Pancreas (tissue), 10 donors: ENCODE measurements at places on chromosomes 16 and 17.

DNA sequence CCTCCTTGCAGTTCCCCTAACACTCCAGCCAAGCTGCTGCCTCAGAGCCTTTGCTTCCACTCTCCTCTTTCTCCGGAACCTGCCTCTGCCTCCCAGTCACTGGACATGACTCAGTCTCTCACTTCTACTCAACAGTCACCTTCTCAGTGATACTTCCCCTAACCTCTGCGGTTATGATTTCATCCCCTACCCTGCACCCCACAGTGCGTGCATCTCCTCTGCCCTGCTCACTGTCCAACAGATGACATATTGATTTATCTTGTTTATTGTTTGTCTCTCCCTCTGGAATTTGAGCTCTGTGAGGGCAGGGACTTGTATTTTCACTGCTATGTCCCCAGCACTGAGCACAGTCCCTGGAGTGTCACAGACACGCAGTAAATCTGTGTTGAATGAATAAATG, 100.7 kb downstream of the CYLD start:
- no peaks in the 10 kb centered on the region for H3K36me3 ChIP-seq
- H3K27ac ChIP-seq = no peak overlapping the region
- no peak for DNase-seq
- no peaks in the 10 kb centered on the region for H3K27me3 ChIP-seq

DNA sequence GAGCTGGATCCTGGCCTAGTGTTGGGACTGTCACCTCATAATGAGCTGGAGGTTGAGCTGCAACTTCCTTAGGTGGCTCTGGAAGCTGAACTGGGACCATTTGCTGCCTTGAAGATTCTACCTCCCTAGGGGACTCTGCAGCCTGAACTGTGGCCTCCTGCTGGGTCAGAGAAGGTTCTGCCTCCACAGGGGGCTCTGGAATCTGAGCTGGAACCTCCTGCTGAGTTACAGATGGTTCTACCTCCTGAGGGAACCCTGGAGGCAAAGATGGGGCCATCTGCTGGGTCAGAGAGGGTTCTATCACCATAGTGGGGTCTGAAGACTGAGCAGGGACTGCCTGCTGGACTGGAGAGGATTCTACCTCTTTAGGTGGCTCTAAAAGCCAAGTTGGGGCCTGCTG, 46.6 kb upstream of the NF1 start:
- no peak overlapping the region for H3K27ac ChIP-seq
- H3K27me3 ChIP-seq = no peaks in the 10 kb centered on the region
- DNase-seq = no peak
- H3K4me1 ChIP-seq = no peaks in the 10 kb centered on the region
- no peak overlapping the region for H3K4me3 ChIP-seq

- peaks cover 45% of the 10 kb centered on the region for H3K36me3 ChIP-seq
- H3K27ac ChIP-seq = peak overlapping the region; percentile 52
- peak; percentile 36 for DNase-seq
- H3K4me3 ChIP-seq = no peak overlapping the region
Observed at GRCh38 chr16:23469814-23470213, 16.8 kb upstream of the COG7 start.

DNA sequence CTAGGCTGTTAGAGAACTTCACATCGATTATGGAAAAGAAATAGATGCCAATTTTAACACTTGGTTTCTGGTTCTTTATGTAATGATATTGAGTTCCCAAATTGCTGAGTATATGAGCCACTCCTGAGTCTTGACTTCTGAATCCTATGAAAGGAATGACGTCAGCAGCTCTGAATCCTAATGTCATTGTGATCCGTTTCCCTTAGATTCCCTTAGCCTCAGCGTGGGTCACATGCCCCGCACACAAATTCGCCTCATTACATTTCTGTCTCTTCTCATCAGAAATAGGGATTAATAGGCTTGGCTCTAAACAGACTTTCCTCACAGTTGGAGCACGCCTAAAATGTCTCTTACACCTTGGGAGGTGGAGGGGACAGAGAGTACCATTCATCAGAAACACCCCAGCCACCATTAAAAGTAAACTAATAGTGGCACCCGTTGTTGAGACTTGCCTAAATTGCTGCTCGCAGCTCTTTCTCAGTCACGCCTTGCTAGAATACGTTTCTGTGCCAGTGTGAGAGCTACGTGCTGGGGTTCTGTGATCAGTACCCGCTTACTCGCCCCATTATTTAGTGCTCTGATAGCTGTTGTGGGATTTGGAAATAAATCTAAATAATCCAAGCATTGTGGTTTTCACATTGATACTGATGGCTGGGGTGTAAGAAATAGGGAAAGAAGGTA, 7.1 kb downstream of the MRM3 start:
- no peak for DNase-seq
- no peaks in the 10 kb centered on the region for H3K36me3 ChIP-seq
- H3K27ac ChIP-seq = no peak overlapping the region
- no peak overlapping the region for H3K4me3 ChIP-seq

DNA sequence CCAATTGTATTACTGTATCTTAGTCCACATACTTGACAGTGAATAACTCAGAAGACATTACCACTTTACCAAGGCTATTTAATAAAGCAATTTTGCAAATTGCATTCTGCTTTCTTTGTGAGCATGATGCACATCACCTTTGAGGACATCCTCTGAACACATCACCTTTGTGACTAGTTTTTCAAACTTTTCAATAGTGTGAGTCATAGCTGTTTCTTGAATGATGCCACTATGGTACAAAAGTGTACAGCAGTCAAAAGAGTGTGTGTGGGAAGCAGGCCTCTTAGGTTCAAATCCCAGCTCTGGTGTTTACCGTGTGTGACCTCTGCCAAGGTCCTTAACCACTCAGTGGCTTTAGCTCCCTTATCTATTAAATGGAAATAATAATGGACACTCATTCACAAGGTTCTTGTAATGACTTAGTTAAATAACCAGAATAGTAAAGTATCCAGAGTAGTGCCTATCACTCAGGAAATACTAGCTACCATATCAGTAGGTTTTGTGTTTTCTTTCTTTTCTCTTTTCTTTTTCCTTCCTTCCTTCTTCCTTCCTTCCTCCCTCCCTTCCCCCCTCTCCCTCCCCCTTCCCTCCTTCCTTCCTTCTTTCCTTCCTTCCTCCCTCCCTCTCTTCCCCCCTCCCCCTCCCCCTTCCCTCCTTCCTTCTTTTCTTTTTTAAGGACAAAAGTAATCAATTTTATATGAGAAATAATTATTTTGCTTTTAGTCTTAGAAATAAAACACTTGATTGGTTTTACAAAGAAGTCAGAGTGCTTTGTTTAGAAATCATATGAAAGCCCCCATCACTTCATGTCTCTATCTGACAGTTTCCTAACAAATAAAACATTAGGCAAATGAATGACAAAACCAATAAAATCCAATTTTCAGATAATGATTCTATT, 178.9 kb downstream of the MYO1D start:
- H3K4me3 ChIP-seq = no peak overlapping the region
- H3K27ac ChIP-seq = no peak overlapping the region
- H3K36me3 ChIP-seq = no peaks in the 10 kb centered on the region
- no peaks in the 10 kb centered on the region for H3K4me1 ChIP-seq

DNA sequence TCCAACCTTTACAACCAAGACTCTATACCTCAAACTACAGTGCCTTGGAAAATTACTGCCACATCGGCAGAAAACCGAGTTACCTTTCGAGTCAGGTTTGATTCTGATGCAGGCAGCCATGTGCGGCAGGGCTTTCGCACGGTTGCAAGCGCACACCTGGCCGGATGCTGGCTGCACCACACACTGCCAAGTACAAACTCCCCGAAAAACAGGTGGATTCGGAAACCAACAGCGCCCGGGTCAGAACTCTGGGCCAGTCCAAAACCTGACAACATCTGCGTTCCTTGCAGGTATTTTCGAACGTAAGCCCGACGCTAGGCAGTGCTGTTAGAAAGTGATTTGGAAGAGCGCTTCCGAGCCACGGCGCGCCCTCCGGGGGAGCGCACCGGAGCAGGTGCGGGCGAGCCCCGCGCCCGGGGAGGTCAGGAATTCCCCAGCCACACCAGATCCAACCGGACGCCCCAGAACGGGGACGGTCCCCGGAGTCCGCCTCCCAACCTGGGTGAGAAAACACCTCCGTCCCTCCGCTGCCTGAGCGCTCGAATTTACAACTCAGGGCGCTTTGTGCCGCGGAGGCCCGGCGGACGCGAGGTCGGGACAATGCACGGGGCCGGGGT, 1.2 kb downstream of the USP7 start:
- peak; percentile 42 for DNase-seq
- H3K36me3 ChIP-seq = no peaks in the 10 kb centered on the region
- H3K4me1 ChIP-seq = peaks cover 35% of the 10 kb centered on the region

DNA sequence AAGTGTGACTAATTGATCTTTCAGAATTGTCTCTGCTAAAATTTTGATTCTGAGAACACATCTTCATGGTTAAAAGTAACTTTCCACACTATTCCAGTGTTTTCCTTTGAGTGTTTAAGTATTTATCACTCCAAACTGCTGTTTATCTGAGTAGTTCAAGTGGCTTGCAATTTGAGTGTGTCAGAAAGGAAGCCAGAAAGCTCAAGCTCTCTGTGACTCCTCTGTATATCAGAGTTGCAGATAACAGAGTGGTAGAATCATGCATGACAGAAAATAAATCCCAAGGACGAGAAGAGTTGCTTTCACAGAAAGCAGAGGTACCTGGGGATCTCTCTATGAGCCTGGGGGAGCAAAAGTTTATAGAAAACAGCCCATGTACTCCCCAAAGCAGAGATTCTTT, 130.0 kb downstream of the CYB561 start:
- no peak for DNase-seq
- H3K4me1 ChIP-seq = no peaks in the 10 kb centered on the region
- H3K4me3 ChIP-seq = no peak overlapping the region
- H3K27ac ChIP-seq = no peak overlapping the region

DNA sequence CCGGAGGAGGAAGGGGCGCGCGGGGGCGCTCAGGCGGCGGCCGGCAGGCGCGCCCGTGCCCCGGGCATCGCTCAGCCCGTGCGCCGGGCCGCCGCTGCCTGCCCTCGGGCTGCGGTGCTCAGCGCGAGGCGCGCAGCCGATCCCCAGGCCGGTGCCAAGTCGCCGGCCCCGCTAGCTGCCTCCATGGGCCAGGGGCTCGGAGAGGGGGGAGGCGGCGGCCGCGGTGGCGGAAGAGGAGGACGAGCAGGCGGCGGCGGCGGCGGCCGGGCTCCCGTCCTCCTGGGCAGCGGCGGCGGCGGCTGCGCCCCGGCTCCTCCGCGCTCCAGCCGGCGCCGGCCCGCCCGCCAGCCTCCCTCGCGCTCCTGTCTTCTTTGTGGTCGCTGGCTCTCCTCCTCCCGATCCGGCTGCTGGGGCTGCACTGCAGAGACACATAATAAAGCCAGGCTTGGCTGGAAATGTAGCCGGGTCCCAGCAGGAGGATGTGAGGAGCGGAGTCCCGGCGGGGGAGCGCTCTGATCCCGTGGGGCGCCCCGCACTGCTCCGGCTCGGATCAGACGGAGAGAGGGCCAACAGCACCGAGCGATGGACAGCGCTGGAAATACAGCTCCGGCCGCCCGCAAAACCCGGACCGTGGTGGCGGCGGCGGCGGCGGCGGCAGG, 889 bp upstream of the ZNF423 start:
- H3K27me3 ChIP-seq = no peaks in the 10 kb centered on the region
- H3K36me3 ChIP-seq = no peaks in the 10 kb centered on the region
- H3K4me1 ChIP-seq = no peaks in the 10 kb centered on the region
- H3K27ac ChIP-seq = peak overlapping the region; percentile 83
- peak; percentile 90 for DNase-seq

DNA sequence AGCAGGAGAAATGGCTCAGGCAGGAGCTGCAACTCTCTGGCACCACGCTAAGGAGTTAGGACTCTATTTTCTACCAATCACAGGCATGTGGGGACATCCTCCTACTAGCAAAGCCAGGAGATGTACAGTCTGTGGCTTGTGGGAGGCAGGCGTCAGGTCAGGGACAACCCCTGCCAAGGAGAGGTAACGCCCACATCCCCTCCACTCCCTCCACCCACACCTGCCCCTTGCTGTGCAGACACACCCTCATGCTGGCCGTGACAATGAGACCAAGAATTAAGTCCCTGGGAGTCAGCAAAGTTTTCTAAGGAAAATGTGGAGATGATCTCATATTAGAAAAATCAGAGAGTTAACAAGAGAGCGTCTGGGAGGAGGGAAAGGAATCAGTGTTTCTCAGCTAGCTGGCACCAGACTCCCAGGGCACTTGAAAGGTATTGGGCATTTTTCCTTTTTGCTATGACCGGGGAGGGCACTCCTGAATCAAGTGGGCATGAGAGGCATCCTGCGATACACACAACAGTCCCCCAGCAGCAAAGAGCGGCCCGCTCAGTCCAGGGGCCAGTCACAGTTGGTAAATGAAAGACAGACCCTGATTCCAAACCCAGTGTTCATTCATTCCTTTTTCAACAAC, 87.3 kb upstream of the RPL38 start:
- no peaks in the 10 kb centered on the region for H3K36me3 ChIP-seq
- no peak overlapping the region for H3K27ac ChIP-seq
- DNase-seq = no peak

DNA sequence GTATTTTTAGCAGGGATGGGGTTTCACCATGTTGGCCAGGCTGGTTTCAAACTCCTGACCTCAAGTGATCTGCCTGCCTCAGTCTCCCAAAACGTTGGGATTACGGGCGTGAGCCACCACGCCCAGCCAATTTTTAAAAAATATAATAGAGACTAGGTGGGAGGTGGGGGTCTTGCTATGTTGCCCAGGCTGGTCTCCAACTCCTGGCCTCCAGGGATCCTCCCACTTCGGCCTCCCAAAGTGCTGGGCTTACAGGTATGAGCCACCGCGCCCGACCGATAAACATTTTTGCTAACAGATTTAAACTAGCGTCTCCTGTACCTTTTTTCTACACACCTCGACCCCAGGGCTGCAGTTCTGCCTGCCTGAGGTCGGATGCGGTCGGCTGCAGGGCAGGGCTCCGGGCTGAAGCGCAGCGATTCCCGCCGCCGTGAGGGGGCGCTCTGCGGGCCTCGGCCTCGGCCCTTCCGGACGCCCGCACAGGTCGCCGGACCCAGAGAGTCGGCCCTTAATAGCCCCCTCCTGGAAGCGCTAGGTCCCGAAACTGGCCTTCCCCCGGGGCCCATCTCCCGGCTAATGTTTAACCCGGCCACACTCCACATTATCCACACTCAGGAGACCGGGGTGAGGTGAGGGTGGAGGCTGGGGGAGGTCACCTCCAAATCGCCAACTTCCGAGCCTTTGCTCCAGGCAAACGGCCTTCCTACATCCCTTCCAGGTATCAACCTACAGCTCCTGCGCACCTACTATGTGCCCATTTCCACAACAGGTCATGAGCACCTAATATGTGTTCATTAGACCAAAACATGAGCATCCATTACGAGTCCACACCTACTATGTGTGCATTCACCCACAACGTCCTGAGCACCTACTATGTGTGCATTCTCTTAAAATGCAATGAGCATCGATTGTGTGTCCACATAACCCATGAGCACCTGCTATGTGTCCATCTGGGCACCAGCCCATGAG, 2.0 kb upstream of the GLIS2 start:
- peak; percentile 89 for DNase-seq
- peaks cover 7% of the 10 kb centered on the region for H3K4me1 ChIP-seq
- H3K27ac ChIP-seq = peak overlapping the region; percentile 92
- H3K27me3 ChIP-seq = no peaks in the 10 kb centered on the region
- H3K36me3 ChIP-seq = no peaks in the 10 kb centered on the region
